Naive thymus-derived CD8-positive, alpha-beta T cell (primary cell): ENCODE measurements at places on chromosomes 3 and 15. TPM values are rescaled to one million over a fixed set of nuclear protein-coding genes. Genes with fewer than 3 reads are reported as not detected.

GRCh38 chr3:66362541-66362941 lies 138.3 kb downstream of the LRIG1 start:
- DNase-seq = no peak

- DNase-seq = no peak
These were observed 104.8 kb downstream of the FILIP1L start for GRCh38 chr3:100009276-100010086.

DNA sequence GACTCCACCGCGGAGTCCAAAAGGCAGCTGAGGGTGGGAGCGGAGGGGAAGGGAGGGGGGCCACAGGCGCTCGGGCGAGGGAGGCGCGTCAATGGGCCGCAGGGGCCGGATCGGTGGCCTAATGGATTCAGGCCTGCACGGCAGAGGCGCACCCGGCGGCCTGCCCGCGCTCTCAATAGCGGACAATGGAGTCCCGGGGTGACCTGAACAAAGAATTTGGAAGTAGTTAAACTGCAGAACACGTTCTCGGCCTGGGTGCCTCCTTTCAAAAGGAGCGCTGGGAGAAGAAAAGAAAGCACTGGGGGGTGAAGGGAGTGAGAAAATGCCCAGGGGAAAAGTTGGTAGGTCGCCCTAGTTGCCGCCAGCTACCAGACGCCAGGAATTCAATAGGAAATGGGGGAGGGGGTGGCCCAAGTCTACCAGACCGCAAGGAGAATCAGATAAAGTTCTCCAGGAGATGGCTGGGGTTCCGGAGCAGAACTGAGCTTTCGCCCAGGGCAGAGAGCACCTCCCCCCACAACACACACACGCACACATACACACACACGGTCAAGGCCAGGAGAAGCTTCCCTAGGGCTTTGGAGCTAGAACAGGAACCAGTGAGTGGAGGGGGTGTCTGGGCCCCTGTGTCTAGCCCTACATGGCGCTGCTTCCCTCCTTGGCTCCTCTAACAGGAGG lies 25.8 kb upstream of the POLG start:
- DNase-seq = no peak

Gene ARID3B
- total RNA-seq = 35.8 TPM
